Right lobe of liver (tissue), 6 donors: ENCODE measurements at places on chromosomes 12 and 14. TPM values are rescaled to one million over a fixed set of nuclear protein-coding genes. Genes with fewer than 3 reads are reported as not detected.

CCDC85C gene
- 20.5 TPM for total RNA-seq

CLEC1A gene
- total RNA-seq = 0.62 TPM

FANCM gene
- 1.8 TPM for total RNA-seq

NUMB gene
- total RNA-seq = 48.4 TPM

PEBP1 gene
- 590 TPM for total RNA-seq

PLBD1 gene
- 1.7 TPM for total RNA-seq

TBK1 gene
- total RNA-seq = 14.6 TPM

AGAP2 gene
- 0.35 TPM for total RNA-seq

APOF gene
- total RNA-seq = 211 TPM

LPAR5 gene
- 0.73 TPM for total RNA-seq

LALBA gene
- total RNA-seq = not detected

RNASE9 gene
- not detected for total RNA-seq

CIT gene
- total RNA-seq = 2.4 TPM

GRCh38 chr14:104882325-104882973 is 17.4 kb downstream of the CEP170B start:
- H3K4me1 ChIP-seq = no peaks in the 10 kb centered on the region
- no peak overlapping the region for H3K27ac ChIP-seq
- no peaks in the 10 kb centered on the region for H3K36me3 ChIP-seq
- H3K27me3 ChIP-seq = no peaks in the 10 kb centered on the region
- H3K4me3 ChIP-seq = no peak overlapping the region
- DNase-seq = peak; percentile 28

- H3K27ac ChIP-seq = no peak overlapping the region
- DNase-seq = no peak
- no peaks in the 10 kb centered on the region for H3K27me3 ChIP-seq
- no peak overlapping the region for H3K4me3 ChIP-seq
- no peaks in the 10 kb centered on the region for H3K4me1 ChIP-seq
Observed at GRCh38 chr14:51806026-51807023, 54.1 kb upstream of the GNG2 start.

- H3K4me3 ChIP-seq = no peak overlapping the region
- H3K27me3 ChIP-seq = no peaks in the 10 kb centered on the region
- DNase-seq = no peak
- no peak overlapping the region for H3K27ac ChIP-seq
- no peaks in the 10 kb centered on the region for H3K4me1 ChIP-seq
Observed at GRCh38 chr12:19689801-19690472, 250.6 kb downstream of the AEBP2 start.

DNA sequence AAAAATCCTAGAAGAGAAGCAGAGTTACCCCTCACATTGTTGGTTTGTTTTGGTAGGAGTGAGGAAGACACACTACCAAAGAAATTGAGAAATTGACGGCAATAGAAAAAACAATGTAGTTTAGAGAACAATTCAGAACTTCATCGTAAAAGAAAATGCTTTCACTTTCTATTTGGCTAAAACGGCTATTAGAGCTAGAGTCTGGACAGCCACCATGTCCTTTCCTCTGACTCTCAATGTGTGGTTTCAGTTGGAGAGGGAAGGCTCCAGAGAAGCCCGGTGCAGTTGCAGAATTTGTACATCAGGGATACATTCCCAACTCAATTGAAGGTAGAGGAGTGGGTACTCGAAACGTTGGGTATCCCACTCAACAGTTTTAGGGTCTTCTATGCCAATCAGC is 535.3 kb downstream of the GALC start:
- H3K4me1 ChIP-seq = no peaks in the 10 kb centered on the region
- H3K27me3 ChIP-seq = no peaks in the 10 kb centered on the region
- H3K4me3 ChIP-seq = no peak overlapping the region
- H3K36me3 ChIP-seq = no peaks in the 10 kb centered on the region

DNA sequence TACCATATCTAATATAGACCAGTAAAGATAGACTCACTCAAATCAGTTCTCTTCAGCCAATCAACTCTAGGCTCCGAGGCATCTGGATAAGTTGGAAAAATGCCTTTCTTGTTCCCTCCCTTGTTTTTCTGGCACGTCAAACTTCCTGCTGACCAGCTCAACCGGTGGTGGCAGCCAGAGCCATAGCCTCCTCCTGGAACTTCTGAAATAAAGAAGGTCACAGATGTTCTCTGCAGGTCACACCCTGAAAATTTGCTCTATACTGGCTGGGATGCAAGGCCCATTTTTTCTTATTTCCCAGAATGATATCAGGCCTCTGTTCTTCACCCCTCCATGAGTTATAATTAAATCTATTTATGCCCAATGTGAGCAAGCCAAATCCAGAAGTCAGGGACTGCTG is 81.9 kb downstream of the BMP4 start:
- no peak overlapping the region for H3K4me3 ChIP-seq
- no peak for DNase-seq
- no peaks in the 10 kb centered on the region for H3K4me1 ChIP-seq
- H3K27me3 ChIP-seq = no peaks in the 10 kb centered on the region
- H3K27ac ChIP-seq = no peak overlapping the region

DNA sequence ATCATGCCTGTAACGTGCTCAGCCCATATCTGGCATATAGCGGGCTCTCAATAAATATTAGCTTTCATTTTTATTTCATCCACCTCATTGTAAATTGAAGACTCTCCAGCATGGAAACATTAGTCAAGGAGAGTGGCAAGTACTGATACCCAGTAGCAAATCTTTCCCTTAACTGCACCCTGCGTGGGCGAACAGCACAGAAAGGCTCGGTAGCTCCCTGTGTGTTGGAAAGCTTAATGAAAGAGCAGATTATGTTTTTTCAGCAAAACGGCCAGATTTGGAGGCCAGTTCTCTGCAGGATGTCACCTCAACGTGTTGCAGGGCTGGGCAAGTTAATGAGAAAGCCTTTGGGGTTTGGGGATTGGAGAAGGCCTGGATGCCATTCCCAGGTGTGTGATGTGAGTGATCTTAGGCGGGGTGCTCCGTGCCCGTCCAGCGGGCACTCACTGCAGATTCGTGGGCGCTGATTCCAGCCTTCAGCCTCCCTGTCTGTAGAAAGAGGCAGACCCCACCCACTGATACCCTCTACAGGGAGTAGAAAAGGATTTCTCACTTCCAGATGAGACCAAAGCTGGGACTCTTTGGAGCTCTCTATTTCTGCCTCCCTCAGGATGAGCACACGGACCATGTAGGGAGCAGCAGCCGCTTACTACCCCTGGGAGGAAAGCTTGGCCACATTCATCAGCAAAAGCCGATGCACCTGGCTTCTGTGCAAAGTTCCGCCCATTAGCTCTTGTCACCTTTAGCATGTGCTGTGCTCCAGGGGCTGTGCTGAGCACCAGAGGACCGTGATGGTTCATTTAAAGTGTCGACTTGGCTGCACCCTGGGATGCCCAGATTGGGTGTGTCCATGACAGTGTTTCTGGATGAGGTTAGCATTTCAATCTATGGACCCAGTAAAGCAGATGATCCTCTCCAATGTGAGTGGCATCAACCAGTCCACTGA is 29.1 kb downstream of the C14orf132 start:
- no peaks in the 10 kb centered on the region for H3K4me1 ChIP-seq
- no peaks in the 10 kb centered on the region for H3K27me3 ChIP-seq
- H3K36me3 ChIP-seq = no peaks in the 10 kb centered on the region
- H3K4me3 ChIP-seq = no peak overlapping the region
- H3K27ac ChIP-seq = no peak overlapping the region

DNA sequence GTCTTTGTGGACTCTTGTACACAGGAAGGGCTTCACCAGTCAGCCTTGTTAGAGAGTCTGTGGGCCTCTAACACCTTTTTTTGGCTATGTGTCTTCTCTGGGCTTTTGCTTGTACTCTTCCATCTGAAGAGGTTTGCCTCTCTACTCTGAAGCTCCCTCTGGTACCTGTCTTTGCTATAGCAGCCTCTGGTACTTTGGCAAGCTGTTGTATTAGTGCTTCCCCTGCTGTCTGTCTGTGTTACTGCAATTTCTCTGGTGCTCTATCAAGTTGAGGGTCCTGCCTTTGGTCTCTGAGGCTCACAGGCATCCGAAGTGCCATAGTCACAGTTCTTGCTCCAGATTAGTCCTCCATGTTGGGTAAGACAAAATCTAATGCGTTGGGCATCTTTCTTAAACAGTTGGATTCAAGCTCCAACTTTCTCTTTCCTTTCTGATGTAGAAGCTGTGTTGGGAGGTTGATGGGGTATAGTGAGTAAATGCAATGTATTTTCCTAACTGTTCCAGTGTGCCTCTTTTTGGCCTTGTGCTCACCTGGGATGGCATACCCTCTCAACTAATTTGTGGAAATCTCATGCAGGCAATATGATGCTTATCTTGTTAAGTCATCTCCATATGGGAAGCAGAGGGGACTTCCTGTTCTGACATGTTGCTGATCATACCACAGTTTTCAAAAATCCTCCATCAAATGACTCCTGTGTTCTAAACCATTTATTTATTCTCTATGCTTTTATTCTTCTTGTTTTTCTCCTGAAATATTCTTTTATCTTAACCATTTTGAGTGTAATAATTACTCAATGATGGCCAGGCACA is 88.8 kb downstream of the ATF7IP start:
- H3K36me3 ChIP-seq = peaks cover 40% of the 10 kb centered on the region
- H3K27me3 ChIP-seq = no peaks in the 10 kb centered on the region
- H3K27ac ChIP-seq = no peak overlapping the region

- H3K4me3 ChIP-seq = no peak overlapping the region
- no peaks in the 10 kb centered on the region for H3K36me3 ChIP-seq
- H3K27ac ChIP-seq = no peak overlapping the region
- H3K27me3 ChIP-seq = no peaks in the 10 kb centered on the region
- no peaks in the 10 kb centered on the region for H3K4me1 ChIP-seq
Observed at GRCh38 chr14:25803386-25804018, 753.6 kb upstream of the STXBP6 start.

DNA sequence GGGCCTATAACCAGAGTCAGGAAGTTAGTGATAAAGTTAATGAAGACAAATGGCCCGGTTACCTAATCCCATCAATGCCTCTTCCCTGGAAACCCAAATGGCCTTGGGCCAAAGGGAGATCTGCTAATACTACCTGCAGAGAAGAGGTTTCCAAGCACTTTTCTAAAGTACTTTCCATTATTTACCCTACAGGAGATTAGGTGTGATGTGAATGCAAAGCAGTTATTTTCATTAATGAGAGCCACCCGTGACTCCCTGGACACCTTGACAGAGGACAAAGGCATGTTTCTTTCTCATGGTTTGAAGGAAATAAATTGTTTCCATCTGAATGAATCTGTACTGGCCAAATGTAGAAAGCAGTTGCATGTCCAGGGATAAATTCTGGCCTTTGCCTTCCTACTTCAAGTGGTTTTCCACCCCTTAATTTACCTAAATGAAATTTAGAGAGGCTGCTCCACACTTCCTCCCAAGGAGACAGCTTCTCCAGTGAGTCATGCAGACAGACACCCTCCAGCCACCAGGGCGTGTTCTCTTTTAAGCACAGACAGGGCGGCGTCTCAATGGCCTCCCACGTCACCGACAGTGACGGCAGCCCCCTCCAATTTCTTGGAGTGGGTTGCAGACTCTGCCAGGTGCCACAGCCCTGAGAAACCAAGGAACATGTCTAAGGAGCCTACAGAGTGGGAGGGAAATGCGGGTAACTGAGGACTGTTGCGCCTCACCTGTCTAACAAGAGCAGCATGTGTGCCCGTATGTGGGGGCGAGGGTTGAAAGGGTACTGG is 43.9 kb upstream of the GNPNAT1 start:
- H3K27ac ChIP-seq = no peak overlapping the region
- no peak overlapping the region for H3K4me3 ChIP-seq
- no peaks in the 10 kb centered on the region for H3K4me1 ChIP-seq
- DNase-seq = no peak

- H3K4me3 ChIP-seq = no peak overlapping the region
- no peaks in the 10 kb centered on the region for H3K4me1 ChIP-seq
- DNase-seq = no peak
- H3K27ac ChIP-seq = no peak overlapping the region
Observed at GRCh38 chr12:4044736-4045730, 171.8 kb upstream of the PARP11 start.

GRCh38 chr14:76772300-76773187 is 11.3 kb downstream of the VASH1 start:
- H3K36me3 ChIP-seq = no peaks in the 10 kb centered on the region
- peaks cover 5% of the 10 kb centered on the region for H3K4me1 ChIP-seq
- H3K27ac ChIP-seq = peak overlapping the region; percentile 59
- H3K4me3 ChIP-seq = no peak overlapping the region

DNA sequence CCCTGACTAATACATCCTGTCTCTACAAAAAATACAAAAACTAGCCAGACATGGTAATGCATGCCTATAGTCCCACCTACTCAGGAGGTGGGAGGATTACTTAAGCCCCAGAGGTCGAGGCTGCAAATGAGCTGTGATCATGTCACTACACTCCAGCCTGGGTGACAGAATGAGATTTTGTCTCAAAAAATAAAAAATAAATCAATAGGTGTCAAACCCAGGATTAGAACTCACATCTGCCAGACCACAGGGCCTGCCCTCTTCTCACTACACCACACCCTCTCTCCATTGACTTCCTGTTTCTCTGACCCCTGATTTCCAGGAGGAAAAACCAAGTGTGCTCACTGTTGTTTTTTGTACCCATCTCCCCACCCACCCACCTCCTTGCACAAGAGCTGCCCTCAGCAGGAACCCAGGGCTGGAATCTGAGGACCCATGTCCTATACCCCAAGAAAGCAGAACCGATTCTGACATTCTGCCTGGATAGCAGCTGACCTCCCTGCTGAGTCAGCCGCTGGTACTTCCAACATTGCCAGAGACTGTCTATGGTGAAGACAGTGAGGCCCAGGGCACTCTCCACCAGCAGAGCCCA is 6.2 kb downstream of the CMKLR1 start:
- no peaks in the 10 kb centered on the region for H3K36me3 ChIP-seq
- no peak overlapping the region for H3K27ac ChIP-seq
- peak; percentile 51 for DNase-seq
- H3K4me1 ChIP-seq = no peaks in the 10 kb centered on the region

DNA sequence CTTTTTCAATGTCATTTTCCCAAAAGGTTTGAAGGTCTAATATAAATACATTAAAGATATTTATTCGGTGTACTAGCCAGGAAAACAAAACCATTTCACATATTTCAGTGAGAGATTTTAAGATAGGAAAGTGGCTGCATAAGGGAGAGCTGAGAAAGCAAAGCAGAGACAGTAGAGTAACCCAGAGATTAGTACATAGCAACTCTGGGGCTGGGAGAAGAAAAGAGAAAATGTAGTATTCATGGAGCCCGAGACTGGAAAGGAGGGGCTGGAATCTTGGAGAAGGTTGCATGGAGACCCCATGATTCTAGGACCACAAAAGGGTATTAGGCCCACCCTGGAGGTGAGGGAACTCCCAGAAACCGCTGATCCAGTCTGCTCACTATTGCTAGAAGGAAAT is 236.9 kb downstream of the PAWR start:
- H3K36me3 ChIP-seq = no peaks in the 10 kb centered on the region
- no peak overlapping the region for H3K4me3 ChIP-seq
- no peaks in the 10 kb centered on the region for H3K27me3 ChIP-seq
- no peak overlapping the region for H3K27ac ChIP-seq
- DNase-seq = no peak
- H3K4me1 ChIP-seq = no peaks in the 10 kb centered on the region

GRCh38 chr14:86933958-86934595 is 1058.9 kb downstream of the GALC start:
- DNase-seq = no peak
- H3K27me3 ChIP-seq = no peaks in the 10 kb centered on the region
- no peak overlapping the region for H3K4me3 ChIP-seq
- no peaks in the 10 kb centered on the region for H3K4me1 ChIP-seq
- no peak overlapping the region for H3K27ac ChIP-seq
